ENCODE measurements at places on chromosomes 12 and 14.
A peak's percentile ranks its signal among the peaks of the same experiment; 100 is the strongest.

- no peak for DNase-seq
- no peaks in the 10 kb centered on the region for H3K27me3 ChIP-seq
Observed at GRCh38 chr14:53358166-53358565, 205.0 kb upstream of the DDHD1 start.

- no peaks in the 10 kb centered on the region for H3K4me1 ChIP-seq
- H3K4me3 ChIP-seq: no peak overlapping the region
- H3K27me3 ChIP-seq: no peaks in the 10 kb centered on the region
- H3K36me3 ChIP-seq: peaks cover 5% of the 10 kb centered on the region
Observed at GRCh38 chr12:109114644-109115043, 1.7 kb upstream of the ACACB start.

DNA sequence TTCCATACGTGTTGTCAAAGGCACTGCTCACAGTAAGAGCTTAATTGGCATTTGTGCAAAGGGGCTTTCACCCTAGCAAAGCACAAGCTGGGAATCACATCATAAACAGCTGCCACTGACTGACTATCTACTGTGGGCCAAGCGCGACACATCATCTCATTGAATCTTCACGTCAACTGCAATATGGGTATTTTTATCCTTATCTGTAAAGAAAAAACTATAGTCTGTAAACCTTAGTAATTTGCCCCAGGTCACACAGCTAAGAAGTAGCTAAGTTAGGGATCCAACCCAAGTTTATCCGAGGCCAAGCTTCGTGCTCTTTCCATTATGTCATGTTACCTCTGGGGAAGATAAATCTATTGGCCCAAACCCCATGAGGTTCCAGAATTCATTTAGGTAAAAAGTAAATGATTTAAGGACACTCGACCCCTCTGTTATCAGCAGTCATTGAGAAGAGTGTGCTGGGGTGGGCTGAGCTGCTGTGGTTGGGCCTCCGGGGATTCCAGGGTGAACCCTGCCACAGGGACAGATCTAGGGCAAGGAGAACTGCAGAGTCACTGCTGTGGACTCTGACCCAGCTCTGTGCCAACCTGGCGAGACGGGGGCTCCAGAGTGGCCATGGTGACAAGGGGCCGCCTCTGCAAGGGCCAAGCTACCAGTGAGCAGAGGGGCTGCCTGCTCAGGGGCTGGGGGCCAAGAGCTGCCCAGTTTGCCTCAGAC is 27.6 kb downstream of the NCKAP5L start:
- H3K27ac ChIP-seq: no peak overlapping the region
- no peaks in the 10 kb centered on the region for H3K4me1 ChIP-seq
- no peaks in the 10 kb centered on the region for H3K27me3 ChIP-seq
- DNase-seq: no peak
- H3K36me3 ChIP-seq: no peaks in the 10 kb centered on the region

DNA sequence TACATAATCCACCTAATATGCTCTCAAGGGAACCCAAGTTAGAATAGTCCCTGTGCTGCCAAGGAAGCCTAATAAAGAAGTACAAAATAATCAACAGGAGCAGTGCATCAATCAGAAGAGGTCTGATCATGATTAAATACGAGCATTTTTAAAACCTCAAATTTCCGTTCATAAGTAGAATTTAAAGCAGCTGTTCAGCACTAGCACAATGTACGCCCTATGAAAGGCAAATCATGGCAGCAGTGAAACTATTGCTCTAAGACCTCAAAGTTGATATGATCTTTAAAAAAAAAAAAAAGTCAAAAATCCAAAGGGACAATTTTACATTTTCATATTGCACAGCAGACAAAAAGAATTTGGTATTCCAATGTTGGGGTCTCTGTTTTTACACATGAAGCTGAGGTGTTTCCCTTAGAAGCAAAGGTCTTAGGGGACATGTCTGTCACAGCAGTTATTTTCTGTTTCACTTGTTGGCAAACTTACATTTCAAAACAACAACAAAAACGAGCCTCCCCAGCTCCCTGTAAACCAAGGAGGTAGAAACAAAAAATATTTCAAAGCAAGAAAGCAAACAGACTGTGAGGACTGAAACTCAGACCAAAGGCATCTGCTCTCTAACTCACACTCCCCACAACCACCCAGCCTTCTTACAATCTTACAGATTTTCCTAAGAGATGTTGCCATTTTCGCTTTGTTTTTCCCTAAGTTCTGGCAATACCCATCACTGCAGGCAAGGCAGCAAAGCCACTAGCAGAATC is 28.2 kb downstream of the SOX5 start:
- no peak overlapping the region for H3K4me3 ChIP-seq
- no peak for DNase-seq
- no peak overlapping the region for H3K27ac ChIP-seq
- H3K4me1 ChIP-seq: no peaks in the 10 kb centered on the region

DNA sequence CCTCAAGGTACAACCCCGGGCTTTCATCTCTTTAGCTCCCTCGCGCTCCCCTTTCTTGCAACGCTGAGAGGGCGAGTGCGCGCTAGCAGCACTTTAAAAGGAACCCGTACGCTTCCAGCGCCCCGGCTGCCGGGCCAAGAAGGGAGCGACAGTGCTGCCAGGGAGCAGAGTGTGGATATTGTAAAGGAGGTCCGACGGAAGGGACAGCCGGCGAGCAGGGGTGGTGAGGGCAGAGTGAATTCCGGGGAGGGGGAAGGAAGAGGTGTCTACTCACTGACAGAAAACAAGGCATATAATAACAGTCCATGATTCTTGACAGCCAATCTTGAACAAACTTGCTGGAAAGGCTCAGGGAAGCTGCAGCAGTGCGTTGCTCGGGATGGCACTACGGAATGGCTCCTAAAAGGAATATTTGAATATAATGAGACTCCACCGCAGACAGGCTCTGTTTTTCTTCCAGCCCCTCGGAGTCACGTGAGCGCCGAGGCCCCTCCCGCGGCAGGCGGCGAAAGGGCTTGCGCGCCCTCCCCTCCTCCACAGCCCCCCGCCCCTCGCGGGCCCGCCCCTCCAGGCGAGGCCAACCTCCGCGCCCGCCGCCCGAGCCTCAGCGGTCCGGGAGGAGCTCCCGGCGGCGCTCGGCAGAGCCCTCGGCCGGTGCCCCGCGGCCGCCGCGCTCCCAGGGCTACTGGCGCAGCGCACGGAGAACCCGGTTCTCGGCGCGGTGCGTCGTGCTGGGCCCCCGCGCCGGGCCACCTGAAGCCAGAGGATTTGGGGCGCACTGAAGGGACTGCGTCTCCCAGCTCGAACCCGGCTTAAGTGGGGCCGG is 3.4 kb downstream of the BMP4 start:
- peak overlapping the region; percentile 91 for H3K4me3 ChIP-seq
- peak; percentile 88 for DNase-seq
- H3K4me1 ChIP-seq: 0 out of 2 replicates have a peak, but pooled peaks cover 4% of the 10 kb centered on the region
- peak overlapping the region; percentile 31 for H3K27ac ChIP-seq
- H3K27me3 ChIP-seq: no peaks in the 10 kb centered on the region
- no peaks in the 10 kb centered on the region for H3K36me3 ChIP-seq

- H3K4me3 ChIP-seq: no peak overlapping the region
- no peak overlapping the region for H3K27ac ChIP-seq
- H3K36me3 ChIP-seq: peaks cover 32% of the 10 kb centered on the region
- H3K4me1 ChIP-seq: peaks cover 10% of the 10 kb centered on the region
- no peak for DNase-seq
Observed at GRCh38 chr12:104354868-104355570, 51.5 kb downstream of the EID3 start.

DNA sequence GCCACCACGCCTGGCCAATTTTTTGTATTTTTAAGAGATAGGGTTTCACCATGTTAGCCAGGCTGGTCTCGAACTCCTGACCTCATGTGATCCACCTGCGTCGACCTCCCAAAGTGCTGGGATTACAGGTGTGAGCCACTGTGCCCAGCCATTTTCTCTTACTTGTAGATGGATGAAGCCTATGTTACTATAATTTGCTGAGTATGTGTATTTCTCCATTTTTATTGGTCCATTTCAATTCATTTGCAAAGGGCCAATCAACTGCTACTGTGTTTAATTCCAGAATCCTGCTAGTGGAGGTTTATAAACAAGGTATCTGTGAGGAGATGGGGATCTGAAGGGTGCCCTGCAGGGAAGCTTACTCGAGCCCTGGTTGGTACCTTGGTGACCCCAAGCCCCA is 101.7 kb upstream of the MAX start:
- H3K4me1 ChIP-seq: peaks cover 22% of the 10 kb centered on the region
- H3K36me3 ChIP-seq: no peaks in the 10 kb centered on the region
- DNase-seq: no peak

GRCh38 chr12:24760162-24760561 is 188.7 kb downstream of the BCAT1 start:
- no peaks in the 10 kb centered on the region for H3K4me1 ChIP-seq
- peaks cover 18% of the 10 kb centered on the region for H3K27me3 ChIP-seq
- H3K4me3 ChIP-seq: no peak overlapping the region
- H3K36me3 ChIP-seq: no peaks in the 10 kb centered on the region

DNA sequence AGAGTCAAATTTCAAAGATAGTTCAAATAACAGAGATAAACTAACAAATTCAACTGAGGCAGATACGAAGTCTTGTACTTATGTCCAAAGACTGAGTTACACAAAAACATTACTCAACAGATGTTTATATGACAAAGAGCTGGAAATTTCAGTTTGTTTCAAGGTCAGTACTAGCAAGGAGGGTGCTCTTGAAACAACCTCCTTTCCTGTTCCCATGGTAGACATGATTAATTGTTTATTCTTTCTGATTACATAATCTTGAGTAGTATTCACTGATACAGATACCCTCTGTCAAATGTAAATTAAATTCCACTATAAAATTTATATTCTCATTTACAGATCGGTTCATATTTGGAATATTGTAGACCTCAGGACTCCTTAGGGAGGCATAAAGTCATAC is 23.4 kb downstream of the TSPAN8 start:
- H3K27ac ChIP-seq: no peak overlapping the region
- H3K27me3 ChIP-seq: no peaks in the 10 kb centered on the region
- DNase-seq: no peak

DNA sequence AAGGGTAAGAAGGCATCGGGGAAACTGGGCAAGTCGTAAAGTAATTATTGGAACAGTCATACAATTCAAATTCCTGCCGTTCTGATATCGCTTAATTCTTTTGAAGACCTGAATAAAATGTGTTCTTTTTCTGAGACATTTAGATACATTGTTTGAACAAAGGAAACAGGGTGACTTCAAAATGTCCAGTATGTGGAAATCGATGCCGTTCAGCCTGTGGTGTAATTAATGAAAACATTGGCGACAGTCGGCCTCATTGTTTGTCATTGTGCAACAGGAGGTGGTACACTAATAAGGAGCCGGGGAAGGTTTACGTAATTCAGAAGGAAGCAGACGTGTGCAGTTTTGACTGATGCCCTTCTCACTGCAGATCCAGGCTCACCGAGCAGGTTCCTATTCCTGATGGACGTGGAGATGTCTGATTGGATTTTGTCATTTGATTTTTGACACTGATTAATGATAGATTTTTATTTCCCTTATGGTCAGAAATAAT is 92.7 kb downstream of the BORCS5 start:
- H3K36me3 ChIP-seq: no peaks in the 10 kb centered on the region
- peaks cover 22% of the 10 kb centered on the region for H3K4me1 ChIP-seq
- H3K27me3 ChIP-seq: no peaks in the 10 kb centered on the region
- no peak overlapping the region for H3K4me3 ChIP-seq
- DNase-seq: peak; percentile 46

DNA sequence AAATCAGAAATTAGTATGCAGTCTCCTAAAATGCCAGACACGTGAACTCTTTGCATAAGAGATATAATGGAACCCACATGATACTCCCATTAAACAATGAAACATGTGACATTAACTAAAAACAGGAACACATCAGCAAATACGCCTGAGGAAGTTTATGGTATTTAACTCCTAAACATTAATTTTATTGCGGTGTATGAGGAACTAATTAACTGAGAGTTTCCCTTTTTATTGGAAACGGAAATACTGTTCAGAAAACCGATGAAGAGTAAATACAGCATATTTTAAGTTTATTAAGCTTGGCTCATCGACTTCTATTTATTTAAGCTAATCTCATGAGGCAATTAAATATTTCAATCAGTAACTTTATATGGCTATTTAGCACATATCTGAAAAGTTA is 290.3 kb downstream of the SOX5 start:
- no peaks in the 10 kb centered on the region for H3K36me3 ChIP-seq
- no peak for DNase-seq
- no peak overlapping the region for H3K4me3 ChIP-seq

- no peak overlapping the region for H3K4me3 ChIP-seq
- H3K27me3 ChIP-seq: peaks cover 31% of the 10 kb centered on the region
- H3K27ac ChIP-seq: no peak overlapping the region
Observed at GRCh38 chr14:39827901-39828655, 395.8 kb upstream of the FBXO33 start.

GRCh38 chr12:5458229-5459050 is 26.5 kb downstream of the NTF3 start:
- H3K36me3 ChIP-seq: no peaks in the 10 kb centered on the region
- no peak overlapping the region for H3K4me3 ChIP-seq
- H3K27ac ChIP-seq: no peak overlapping the region

DNA sequence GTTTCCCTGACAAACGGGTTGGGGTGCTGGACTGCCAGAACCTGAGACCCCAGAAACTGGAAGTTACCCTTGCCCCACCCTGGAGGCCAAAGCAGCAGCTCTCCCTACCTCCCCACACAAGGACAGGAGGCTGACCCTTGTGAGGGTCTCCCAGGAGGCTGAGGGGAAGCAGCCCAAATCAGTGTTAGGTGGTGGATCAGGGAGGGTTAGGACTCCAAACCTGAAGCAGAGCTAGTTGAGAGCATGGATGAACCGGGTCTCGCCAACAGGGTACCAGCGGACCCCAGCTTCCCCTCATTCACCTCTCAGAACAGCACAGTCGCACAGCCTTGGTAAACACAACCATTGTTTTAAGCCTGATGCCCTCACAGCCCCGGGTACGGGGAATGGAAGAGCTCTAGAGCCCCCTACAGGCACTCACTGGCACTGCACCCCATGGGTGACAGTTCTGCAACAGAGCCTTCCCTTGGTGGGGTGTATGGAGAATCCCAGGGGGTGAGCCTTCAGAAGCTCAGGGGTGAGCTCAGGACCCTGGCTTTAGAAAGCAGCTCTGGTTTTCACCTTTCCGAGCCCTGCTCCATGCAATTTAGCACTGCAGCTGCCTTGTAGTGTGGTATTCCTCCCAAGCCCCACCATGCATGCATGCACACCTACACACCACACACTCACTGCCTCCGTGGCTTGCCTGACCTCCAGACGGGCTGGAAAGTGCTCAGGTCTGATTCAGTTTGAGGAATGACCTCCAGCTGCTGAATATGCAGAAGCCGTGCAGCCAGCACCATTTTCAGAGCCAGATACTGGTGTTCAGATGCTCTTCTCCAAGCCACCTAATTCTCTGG is 11.2 kb downstream of the ESRRB start:
- H3K36me3 ChIP-seq: no peaks in the 10 kb centered on the region
- no peaks in the 10 kb centered on the region for H3K4me1 ChIP-seq
- peak; percentile 83 for DNase-seq
- H3K4me3 ChIP-seq: no peak overlapping the region
- peaks cover 61% of the 10 kb centered on the region for H3K27me3 ChIP-seq
- no peak overlapping the region for H3K27ac ChIP-seq

DNA sequence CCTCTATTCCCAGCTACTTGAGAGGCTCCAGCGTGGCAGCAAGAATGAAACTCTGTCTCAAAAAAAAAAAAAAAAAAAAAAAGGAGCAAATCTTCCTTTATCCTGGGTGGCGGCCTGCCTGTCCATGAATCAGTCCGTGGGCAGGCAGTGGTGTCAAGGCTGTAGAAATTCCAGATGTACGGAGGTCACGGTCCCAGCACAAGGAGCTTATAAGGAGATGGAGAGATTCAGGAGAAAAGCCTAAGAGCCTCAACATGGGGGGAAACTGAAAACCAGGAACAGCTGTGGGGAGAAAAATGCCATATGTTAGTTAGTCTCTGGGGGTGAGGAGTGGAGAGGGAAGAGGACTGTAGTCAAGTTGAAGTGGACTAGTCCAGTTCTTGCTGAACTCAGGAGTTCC is 130.5 kb upstream of the CRY1 start:
- H3K4me1 ChIP-seq: no peaks in the 10 kb centered on the region
- H3K27me3 ChIP-seq: 0 out of 2 replicates have a peak, but pooled peaks cover 3% of the 10 kb centered on the region
- peak; percentile 20 for DNase-seq
- H3K36me3 ChIP-seq: no peaks in the 10 kb centered on the region
